Kidney (tissue), 22 donors: ENCODE measurements at places on chromosomes 6 and 20.

GRCh38 chr6:19299129-19299528, 538.0 kb upstream of the ID4 start:
- peaks cover 10% of the 10 kb centered on the region for H3K4me1 ChIP-seq
- no peak for DNase-seq
- no peaks in the 10 kb centered on the region for H3K27me3 ChIP-seq
- H3K27ac ChIP-seq, result no peak overlapping the region
- no peaks in the 10 kb centered on the region for H3K36me3 ChIP-seq

DNA sequence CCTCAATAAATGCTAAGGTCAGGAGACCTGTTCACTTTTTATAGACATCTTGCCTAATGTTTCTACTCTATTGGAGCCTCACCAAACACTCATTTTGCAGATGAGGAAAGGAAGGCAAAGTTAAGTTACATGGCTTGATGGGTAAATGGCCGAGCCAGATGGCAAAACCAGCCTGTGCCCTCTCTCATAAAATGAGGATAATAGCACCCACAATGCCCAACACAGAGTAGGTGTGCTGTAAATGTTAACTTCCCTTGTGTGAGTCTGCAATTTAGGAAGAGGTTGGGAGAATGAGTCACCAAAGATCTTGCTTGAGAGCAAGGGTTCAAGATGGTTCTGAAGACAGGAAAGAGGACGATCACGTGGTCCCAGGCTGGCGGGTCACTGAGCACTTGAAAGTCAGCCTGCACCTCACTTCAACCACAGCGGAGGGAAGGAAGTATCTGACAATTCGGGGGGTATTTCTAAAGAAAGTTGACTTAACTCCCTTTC, 3.3 kb downstream of the KCNK5 start:
- H3K4me3 ChIP-seq, result no peak overlapping the region
- peak overlapping the region; percentile 25 for H3K27ac ChIP-seq
- peaks cover 14% of the 10 kb centered on the region for H3K4me1 ChIP-seq
- H3K36me3 ChIP-seq, result peaks cover 4% of the 10 kb centered on the region

GRCh38 chr6:114534813-114535212, 192.0 kb upstream of the HS3ST5 start:
- no peak for DNase-seq
- H3K4me3 ChIP-seq, result no peak overlapping the region
- no peaks in the 10 kb centered on the region for H3K36me3 ChIP-seq
- H3K27me3 ChIP-seq, result no peaks in the 10 kb centered on the region
- H3K4me1 ChIP-seq, result no peaks in the 10 kb centered on the region

- no peaks in the 10 kb centered on the region for H3K27me3 ChIP-seq
- H3K4me3 ChIP-seq, result no peak overlapping the region
Observed at GRCh38 chr6:119669221-119669620, 319.7 kb upstream of the MAN1A1 start.

GRCh38 chr6:74574794-74575193, 631.1 kb downstream of the COL12A1 start:
- no peaks in the 10 kb centered on the region for H3K4me1 ChIP-seq
- peak; percentile 29 for DNase-seq
- H3K27ac ChIP-seq, result no peak overlapping the region
- no peak overlapping the region for H3K4me3 ChIP-seq
- H3K36me3 ChIP-seq, result no peaks in the 10 kb centered on the region

- H3K4me1 ChIP-seq, result no peaks in the 10 kb centered on the region
- no peak overlapping the region for H3K27ac ChIP-seq
- no peaks in the 10 kb centered on the region for H3K27me3 ChIP-seq
- H3K4me3 ChIP-seq, result no peak overlapping the region
Observed at GRCh38 chr20:45052698-45053429, 48.1 kb downstream of the KCNS1 start.

DNA sequence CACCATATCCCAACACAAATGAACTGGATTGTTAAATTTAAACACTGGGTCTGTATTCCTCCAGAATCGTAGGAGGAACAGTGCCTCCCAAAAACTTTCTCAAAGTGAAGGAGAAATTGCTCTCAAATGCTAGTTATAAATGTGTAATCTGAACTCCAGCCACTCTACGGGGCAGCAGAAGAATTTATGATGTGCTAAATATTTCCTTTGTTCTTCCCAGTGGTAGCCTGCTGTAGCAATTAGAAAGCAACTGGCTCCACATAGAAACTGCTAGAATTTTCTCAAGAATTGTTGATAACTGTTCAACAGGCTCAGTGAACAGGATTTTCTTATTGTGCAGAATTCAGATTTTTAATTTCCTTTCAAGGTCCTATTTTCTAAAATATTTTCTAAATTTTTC, 49.8 kb upstream of the EYA4 start:
- no peaks in the 10 kb centered on the region for H3K4me1 ChIP-seq
- no peak overlapping the region for H3K4me3 ChIP-seq
- no peak overlapping the region for H3K27ac ChIP-seq

DNA sequence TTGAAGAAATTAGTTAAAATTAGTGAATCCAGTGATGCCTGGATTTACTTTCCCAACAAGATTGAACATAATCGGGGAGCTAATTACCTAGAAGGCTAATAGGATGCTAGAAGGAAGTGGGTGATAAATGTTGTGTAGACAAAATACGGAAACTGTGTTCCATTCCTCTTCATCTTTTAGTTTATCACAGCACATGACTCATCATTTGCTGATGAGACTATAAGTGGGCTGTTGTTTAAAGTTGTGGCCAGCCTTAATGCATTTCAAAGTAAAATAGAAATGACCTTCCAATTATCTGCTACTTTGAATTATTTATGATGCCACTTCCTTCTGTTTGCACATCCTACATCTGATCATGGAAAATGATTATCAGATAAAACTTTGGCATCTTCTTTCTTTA, 43.4 kb downstream of the OGFRL1 start:
- H3K4me1 ChIP-seq, result no peaks in the 10 kb centered on the region
- H3K36me3 ChIP-seq, result no peaks in the 10 kb centered on the region
- no peaks in the 10 kb centered on the region for H3K27me3 ChIP-seq
- H3K4me3 ChIP-seq, result no peak overlapping the region
- no peak overlapping the region for H3K27ac ChIP-seq

GRCh38 chr6:5471637-5472398, 210.5 kb downstream of the FARS2 start:
- no peak overlapping the region for H3K27ac ChIP-seq
- no peak overlapping the region for H3K4me3 ChIP-seq
- H3K27me3 ChIP-seq, result no peaks in the 10 kb centered on the region
- no peaks in the 10 kb centered on the region for H3K36me3 ChIP-seq

DNA sequence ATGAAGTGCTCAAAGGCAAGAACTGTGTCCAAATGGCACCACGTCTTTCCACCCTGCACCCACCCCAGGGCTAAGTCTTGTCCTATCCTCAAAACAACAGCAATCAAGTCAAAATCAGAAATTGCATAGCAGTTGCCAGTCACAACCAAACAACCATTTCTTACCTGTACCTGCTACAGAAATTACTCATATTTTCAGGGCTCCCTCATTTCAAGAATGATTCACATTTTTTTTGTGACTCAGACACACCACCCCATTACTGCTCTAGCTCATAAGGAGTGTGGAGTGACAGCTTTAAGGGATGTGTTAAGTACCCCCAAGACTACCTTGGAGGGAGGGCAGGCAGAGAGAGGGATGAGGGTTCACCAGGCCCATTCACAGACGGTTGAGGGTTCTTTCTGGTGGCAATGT, 111.7 kb downstream of the TRERF1 start:
- H3K27me3 ChIP-seq, result no peaks in the 10 kb centered on the region
- no peak for DNase-seq

DNA sequence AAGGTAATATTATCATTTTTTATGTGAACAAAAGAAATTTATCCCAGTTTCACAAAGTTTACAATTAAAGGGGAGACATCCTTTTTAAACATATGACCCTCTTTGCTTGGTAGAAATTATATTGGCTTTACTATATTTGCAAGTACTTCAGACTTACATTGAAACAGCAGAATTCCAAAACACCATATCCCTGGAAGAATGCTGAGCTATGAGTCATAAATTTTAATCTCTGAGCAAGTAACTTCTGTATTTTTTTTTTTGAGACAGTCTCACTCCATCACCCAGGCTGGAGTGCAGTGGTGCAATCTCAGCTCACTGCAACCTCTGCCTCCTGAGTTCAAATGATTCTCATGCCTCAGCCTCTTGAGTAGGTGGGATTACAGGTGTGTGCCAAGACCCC, 240.4 kb downstream of the TBC1D32 start:
- no peak for DNase-seq
- H3K36me3 ChIP-seq, result no peaks in the 10 kb centered on the region
- no peak overlapping the region for H3K27ac ChIP-seq
- H3K4me1 ChIP-seq, result no peaks in the 10 kb centered on the region
- no peak overlapping the region for H3K4me3 ChIP-seq

- no peaks in the 10 kb centered on the region for H3K4me1 ChIP-seq
- H3K4me3 ChIP-seq, result no peak overlapping the region
- peak; percentile 94 for DNase-seq
- no peak overlapping the region for H3K27ac ChIP-seq
- no peaks in the 10 kb centered on the region for H3K36me3 ChIP-seq
Observed at GRCh38 chr20:18739751-18740166, 73.8 kb upstream of the SCP2D1 start.

- no peak overlapping the region for H3K27ac ChIP-seq
- no peaks in the 10 kb centered on the region for H3K4me1 ChIP-seq
- no peak for DNase-seq
- H3K36me3 ChIP-seq, result no peaks in the 10 kb centered on the region
- H3K4me3 ChIP-seq, result no peak overlapping the region
Observed at GRCh38 chr6:30044630-30045029, 16.4 kb upstream of the POLR1H start.

GRCh38 chr6:150079604-150080003, 10.7 kb upstream of the ULBP3 start:
- no peak for DNase-seq
- H3K4me1 ChIP-seq, result no peaks in the 10 kb centered on the region
- no peak overlapping the region for H3K4me3 ChIP-seq
- H3K27me3 ChIP-seq, result no peaks in the 10 kb centered on the region

DNA sequence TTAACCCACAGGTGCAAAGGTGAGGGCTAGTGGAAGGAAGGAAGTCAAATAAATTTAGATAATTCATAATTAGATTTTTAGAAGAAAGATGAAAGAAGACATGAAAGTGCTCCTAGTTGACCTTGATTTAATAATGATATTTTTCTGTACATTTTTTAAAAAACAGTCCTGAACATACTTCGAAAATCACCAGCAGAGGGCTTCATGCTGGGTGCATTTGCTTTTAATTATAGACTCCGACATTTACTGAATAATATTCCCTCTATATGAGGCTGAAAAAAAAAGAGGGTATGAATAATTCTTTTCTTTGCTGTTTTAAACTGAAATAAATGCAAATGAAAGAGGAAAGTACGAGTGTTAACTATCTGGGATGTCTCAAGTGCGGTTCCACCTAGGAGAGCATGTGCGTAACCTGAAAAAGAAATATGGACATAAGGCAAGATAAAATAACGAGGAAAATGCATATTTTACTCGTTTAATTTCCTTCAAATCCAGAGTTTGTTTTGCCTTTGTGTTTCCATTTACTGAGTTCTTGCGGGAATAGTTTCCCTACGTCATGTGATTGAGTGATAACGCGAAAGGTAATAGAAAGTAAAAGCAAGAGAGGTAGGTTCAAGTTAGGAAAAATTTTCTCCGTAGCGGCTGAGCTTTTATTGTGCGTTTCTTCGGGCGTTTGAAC, 3.1 kb upstream of the TFAP2B start:
- DNase-seq, result no peak
- H3K27me3 ChIP-seq, result peaks cover 22% of the 10 kb centered on the region
- no peaks in the 10 kb centered on the region for H3K36me3 ChIP-seq
- peak overlapping the region; percentile 54 for H3K27ac ChIP-seq

DNA sequence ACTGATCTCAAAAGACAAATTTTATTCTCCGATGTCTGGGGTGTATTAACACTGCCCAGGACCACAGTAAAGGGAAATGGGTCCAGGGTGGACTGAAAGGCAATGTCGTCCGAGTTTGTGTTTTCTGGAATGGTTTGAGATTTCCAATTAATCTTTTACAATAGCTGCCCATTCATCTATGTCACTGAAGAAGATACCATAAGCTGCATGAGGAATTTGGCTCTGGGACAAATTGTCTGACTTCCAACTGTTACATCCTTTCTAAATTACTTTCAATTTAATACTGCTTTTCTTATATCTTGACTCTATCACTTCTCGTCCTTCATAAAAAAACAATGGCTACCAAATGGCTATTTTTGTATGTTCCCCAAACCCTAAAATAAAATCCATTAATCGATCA, 130.7 kb upstream of the KCNK16 start:
- no peak for DNase-seq
- no peaks in the 10 kb centered on the region for H3K27me3 ChIP-seq
- no peak overlapping the region for H3K4me3 ChIP-seq

- H3K4me3 ChIP-seq, result no peak overlapping the region
- H3K4me1 ChIP-seq, result no peaks in the 10 kb centered on the region
- DNase-seq, result no peak
- H3K27me3 ChIP-seq, result no peaks in the 10 kb centered on the region
- no peak overlapping the region for H3K27ac ChIP-seq
- H3K36me3 ChIP-seq, result no peaks in the 10 kb centered on the region
Observed at GRCh38 chr6:119800526-119800925, 451.0 kb upstream of the MAN1A1 start.

GRCh38 chr6:47655719-47656595, 42.4 kb upstream of the ADGRF4 start:
- H3K4me3 ChIP-seq, result no peak overlapping the region
- H3K4me1 ChIP-seq, result no peaks in the 10 kb centered on the region
- no peak for DNase-seq
- no peak overlapping the region for H3K27ac ChIP-seq
- H3K36me3 ChIP-seq, result no peaks in the 10 kb centered on the region
- H3K27me3 ChIP-seq, result no peaks in the 10 kb centered on the region

DNA sequence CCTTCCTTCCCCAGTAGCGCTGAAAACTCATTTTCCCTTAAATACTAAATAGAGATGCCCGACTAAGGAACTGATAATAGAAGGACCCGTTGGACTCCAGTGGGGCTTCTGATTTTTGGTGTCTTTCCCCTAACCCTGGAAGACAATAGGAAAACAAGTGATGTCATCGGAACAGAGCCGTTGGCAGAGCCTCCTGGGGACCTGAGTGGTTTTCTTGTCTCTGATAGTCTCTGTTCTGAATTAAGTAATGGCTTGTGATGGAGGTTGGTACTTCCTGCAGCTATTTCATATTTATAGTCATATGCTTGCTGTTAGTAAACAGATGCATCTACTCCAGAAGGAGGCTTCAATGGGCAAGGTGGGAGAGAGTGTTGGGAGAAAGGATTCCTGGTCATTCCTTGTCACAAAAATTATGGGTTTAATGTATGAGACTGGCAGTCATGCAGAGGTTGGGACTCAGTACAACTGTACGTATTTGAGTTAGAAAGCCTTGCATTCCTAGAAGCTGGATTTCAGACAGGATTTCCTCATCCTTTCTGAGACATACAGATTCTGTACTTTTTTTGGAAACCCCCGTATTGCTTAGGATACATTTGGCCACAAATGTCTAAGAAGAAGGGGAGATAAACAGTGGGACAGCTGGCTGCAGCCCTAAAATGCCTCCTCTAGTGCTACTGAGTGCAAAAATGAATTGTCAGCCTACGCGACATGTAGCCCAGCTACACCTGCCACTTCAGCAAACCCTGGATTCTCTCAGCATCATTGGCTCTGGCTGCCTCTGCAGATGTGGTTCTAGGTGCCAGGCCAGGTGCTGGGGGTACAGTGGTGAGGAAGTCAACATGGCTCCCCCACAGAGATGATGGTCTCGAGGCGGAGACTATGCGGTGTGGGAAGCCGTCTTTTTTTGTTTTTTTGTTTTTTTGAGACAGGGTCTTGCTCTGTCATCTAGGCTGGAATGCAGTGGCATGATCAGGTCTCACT, 38.1 kb downstream of the CDS2 start:
- peaks cover 16% of the 10 kb centered on the region for H3K4me1 ChIP-seq
- H3K27ac ChIP-seq, result no peak overlapping the region
- no peak overlapping the region for H3K4me3 ChIP-seq
- no peaks in the 10 kb centered on the region for H3K36me3 ChIP-seq
- no peaks in the 10 kb centered on the region for H3K27me3 ChIP-seq
- no peak for DNase-seq
